ENCODE measurements at places on chromosomes 7 and 10.

- no peak for DNase-seq
Measured at GRCh38 chr7:150398108-150398964, 19.2 kb downstream of the ZNF775 start.

DNA sequence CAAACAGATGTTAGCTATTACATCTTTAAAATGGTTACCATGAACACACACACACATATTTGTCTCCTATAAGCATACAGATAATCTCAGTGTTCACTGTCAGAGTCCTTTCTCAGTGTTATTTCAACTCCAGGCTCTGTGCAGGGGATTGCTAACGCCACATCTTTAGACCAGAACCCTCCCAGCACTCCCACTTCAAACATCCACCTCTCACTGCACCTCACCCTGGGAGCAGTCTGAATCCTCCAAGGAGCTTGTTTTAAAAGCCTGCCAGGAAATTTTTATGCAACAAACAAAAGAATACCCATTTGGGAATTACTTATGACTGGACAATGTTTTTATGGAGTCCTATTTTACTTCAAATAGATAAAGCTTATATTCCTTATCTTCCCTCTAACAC lies 107.4 kb downstream of the PARD3 start:
- DNase-seq: no peak

GRCh38 chr7:65438598-65438997 lies 64.9 kb downstream of the ZNF92 start:
- no peak for DNase-seq

DNA sequence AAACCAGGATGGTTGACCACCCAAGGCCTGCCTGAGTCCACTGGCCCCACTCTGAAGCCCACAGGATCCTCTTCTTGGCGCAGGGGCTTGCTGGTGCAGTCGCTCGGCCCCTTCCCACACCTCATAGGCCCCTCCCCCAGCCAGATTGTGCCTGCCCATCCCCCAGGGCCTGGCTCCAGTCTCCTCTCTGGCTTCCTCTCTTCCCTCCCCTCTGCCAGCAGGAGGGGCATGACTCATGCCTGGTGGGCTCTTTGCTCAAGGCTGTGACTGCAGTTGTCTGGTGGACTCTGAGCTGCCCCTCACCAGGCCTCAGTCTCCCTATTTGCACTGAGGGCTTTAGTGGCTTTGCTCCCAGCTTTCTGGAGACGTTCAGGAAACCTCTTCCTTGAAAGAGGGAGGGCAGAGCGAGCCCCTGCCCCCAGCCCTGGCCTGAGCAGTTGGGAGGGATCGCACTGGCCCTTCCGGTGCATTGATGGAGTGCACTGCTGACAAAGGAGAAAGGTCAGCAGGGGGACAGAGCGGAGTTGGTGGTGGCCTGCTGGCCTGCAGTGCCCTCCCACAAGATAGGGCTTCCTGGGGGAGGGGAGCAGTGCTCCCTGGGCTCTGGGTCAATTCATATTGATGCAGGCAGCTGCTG lies 60.7 kb downstream of the ZMIZ1 start:
- DNase-seq: no peak

DNA sequence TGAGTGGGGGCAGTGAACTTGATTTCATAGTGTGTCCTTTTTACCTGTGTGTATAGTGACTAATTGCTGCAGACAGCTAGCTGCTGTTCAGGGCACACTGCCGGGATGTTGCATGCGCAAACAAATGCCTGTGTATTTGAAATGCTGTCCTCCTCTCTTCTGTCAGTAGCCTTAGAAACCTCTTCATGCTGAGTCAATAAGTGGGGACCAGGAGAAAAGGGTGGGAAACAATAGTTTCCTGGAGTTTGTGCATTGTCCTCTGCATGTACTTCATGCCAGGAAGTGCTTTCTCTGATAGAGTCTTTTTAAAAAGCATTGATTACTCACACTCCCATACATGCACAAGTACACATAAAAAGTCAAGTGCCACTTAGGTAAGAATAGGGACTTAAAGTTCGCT lies 1183.7 kb upstream of the CELF2 start:
- no peak for DNase-seq

DNA sequence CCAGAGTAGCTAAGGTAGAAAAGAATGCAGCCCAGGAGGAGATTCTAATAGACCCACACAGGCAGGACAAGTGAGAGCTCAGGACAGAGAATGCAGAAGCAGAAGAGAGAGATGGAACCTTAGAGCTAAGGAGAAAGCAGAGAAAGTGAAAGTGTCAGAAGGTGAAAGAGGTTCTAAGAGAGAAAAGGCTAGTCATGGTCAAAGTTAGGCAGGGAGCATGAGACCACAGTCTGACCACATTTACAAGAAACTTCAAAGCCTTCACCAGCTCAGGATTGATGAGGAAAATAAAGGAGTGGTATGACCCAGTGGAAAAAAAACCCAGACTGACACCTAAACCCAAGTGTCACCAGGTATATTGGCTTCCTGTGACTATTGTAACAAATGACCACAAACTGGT lies 131.8 kb upstream of the WDR11 start:
- no peak for DNase-seq

DNA sequence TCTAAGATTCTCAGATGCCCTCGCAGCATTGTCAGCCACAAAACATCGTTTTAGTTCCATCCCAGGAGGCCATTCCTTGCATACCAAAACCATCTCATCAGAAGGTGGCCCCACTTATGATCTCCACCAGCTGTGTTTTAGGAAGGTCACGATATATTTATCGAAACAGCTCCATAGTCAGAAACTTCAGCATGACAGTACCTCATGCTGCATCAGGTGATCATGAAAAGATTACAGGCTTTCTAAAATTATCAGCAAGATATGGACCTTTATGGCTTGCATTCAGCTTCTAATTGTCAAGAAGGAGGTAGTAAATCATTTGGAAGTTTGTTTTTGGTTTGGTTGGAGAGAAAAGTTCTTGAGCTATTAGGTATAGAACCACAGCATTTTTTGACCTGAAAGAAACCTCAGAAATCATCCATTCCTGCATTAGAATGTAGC lies 20.0 kb downstream of the JAZF1 start:
- DNase-seq: no peak

GRCh38 chr10:74645692-74646091 lies 180.7 kb upstream of the KAT6B start:
- no peak for DNase-seq

GRCh38 chr7:138248609-138249008 lies 172.3 kb downstream of the AKR1D1 start:
- DNase-seq: no peak

DNA sequence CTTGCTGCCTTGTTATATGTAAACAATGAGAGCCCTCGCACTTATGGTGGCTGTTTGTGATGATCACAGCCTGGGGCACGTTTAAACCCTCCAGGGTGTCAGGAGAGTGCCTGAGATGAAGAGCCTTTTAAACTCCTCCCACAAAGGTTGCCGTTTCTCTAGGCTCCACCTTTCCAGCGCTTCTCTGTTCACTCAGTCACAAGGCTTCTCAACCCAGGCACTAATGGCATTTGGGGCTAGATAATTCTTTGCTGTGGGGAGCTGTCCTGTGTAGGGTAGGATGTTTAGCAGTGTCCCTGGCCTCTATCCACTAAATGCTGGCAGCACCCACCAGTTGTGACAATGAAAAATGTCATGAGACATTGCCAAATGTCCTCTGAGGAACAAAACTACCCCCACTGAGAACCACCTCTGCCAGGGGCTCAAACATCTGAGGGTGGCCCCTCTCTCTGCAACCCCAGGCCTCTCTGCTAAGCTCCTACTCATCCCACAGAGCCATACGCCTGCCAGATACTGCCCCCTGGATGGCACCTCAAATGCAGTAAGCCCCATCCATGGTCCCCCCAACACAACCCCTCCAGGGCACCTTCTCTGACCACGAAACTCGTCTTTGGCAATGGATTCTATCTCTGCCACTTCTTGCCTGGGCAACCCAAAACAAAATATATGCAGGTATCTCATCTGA lies 144.3 kb upstream of the ZMIZ1 start:
- no peak for DNase-seq

DNA sequence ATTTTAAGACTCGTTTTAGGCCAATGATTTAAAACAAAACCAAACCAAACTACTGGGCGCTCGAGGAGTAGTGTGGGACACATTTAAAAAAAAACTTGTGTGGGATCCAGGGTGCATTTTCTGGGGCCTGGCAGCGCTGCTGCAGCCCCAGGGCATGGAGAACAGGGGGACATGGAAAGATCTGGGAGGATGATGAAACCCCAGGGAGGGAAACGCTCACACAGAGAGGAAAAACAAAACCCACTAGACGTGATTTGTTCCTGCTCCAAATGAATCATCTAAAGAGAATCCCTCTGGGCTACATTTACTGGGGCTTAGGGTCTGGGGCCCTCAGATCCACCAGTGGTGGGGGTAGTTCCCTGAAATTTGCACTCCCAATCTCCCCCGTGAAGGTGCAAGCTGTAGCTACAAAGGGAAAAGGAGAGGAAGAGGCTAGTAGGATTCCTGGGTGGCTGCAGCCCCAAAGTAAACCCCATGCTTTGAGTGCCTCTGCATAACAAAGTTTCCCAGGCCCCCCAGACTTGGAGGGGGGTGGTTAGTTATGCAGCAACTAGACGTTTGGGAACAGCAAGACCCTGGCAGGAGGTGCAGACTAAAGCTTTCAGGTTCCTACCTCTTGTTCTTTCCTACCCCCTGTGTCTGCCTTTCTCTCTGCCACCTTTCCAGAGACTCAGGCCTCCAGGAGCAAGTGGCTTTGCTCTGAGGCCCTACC lies 14.5 kb upstream of the HOXA13 start:
- no peak for DNase-seq

- DNase-seq: no peak
Measured at GRCh38 chr7:140214075-140214684, 37.4 kb upstream of the KDM7A start.

- DNase-seq: no peak
Measured at GRCh38 chr7:42511027-42511426, 274.0 kb upstream of the GLI3 start.

DNA sequence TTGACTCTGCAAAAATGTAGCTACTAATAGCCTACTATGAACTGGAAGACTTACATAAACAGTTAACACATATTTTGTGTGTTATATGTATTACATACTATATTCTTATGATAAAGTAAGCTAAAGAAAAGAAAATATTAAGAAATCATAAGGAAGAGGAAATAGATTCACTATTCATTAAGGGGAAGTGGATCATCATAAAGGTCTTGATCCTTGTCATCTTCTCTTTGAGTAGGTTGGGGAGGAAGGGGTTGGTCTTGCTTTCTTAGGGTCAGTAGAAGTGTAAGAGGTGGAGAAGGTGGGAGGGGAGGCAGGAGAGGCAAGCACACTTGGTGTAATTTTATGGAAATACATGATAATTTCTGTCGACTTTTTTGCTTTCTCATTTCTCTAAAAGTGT lies 81.3 kb downstream of the NAMPT start:
- no peak for DNase-seq

- no peak for DNase-seq
Measured at GRCh38 chr7:121494516-121494915, 98.4 kb upstream of the FAM3C start.

GRCh38 chr7:17134786-17135185 lies 163.7 kb upstream of the AHR start:
- no peak for DNase-seq

DNA sequence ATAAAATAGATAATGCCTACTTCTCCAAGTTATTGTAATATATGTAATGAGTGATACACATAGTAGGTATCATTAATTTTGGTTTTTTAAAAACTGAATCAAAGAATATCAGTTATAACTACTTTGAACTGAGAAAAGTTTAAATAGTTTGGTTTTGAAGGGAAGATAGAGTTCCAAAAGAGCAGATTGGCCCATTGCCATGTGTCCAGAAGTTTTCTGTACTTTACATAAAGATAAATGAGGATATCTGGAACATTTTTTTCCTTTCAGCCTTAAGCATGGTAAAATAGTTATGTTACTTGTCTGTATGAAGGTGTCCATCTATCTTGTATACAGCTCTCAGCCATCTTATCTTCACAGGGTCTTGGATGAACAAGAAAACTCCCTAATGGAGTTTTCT lies 97.9 kb upstream of the MXI1 start:
- no peak for DNase-seq

Data from activated CD4-positive, alpha-beta T cell treated with anti-CD3 and anti-CD28 coated beads for 4 hours (primary cell).